ENCODE measurements at places on chromosomes 16 and 17.

- no peak for DNase-seq
Observed at GRCh38 chr16:16150878-16151152, 72.5 kb downstream of the ABCC6 start.

DNA sequence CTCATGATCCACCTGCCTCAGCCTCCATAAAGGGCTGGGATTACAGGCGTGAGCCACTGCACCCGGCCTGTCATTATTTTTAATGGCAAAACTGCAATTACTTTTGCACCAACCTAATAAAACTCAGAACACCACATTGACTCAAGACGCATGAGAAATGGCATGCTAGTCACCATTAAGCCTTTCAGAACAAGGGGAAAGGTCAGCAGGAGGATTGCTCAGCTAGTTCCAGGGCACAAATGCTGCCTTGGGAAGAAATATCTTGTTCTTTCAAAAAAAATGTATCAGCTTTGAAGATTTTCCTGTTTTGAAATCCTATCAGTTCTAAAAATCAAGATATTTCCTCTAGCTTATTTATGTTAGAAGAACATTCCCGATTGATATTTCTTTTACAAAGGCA, 32.4 kb upstream of the CDYL2 start:
- DNase-seq: no peak

DNA sequence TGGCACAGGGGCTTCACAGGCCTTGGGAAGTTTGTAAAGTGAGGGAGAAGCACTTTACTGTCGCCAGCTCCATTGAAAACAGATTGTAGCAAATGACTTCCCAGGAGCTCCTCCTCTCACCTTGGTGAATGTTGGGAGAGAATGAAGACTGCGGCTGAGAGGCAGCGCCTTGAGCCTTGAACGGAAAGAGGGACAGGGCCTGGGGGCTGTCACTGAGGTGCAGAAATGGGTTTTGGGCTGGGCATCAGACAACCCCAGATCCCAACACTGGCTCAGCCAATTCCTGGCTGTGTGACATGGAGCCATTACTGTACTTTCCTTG, 603 bp upstream of the MRTFB start:
- no peak for DNase-seq

- no peak for DNase-seq
Observed at GRCh38 chr16:72821185-72821950, 226.6 kb downstream of the ZFHX3 start.

DNA sequence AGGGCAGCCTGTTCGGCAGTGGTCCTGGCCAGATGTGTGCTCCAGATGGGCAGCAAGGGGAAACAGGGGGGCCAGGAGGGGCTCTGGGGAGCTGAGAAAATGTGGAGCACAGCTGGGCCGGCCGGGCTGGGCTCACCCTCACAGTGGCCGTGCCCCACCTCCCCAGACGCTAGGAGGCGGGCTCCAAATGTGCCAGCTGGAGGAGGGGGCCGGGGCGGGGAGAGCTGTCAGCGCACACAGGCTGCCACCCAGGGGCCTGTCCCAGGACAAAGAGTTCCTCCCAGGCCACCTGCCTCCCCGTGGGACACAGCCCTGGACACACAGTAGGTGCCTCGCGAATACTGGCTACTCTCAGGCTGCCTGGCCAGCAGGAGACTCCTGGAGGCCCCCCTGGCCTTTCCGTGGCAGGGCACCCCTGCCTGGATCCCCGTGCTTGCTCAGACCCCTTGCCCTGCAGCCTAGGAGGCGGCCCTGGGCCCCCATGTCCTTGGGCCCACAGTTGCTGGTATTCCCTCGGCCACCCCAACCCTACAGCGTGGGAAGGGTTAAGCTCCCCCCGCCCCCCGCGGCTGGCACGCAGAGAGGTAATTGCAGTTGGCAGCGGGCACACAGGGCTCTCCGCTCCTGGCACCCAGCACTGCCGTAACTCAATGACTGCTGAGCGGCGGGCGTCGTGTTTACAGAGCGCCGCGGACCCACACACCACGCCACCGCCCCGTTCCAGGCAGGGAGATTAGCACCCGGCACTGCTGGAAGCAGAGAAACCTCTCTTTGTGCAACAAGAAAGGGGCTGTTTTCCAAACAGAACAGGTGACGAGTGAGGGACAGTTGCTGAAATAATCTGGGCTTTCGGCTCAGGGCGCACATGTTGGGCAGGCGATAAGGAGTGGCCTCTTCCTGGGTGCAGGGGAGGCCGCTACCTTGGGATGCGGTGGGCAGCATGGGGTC, 32.2 kb downstream of the BAHCC1 start:
- DNase-seq: no peak

Measured in fibroblast of the aortic adventitia (primary cell).